ENCODE measurements at places on chromosomes 5 and 9.

DNA sequence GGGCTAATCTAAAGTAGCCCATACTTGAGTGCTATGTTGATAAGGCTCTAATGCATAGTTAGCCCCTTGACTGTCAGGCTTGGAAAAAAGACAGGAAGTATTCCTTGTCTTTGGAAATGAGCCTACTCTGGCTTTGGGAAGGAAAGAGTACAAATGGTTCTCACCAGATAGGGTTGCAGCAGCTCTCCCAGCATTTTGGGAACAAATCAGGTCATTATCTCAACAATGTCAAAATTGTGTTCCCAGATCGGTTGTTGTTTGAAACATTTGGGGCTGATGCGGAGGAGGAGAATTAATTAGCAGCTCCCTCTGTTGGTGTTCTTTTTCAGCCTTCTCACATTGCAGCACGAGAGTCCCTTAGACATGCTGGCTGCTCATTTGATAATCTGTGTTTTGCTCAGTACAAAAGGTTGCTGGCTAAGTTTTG is 294.7 kb upstream of the DMRT1 start:
- DNase-seq = peak; percentile 19

DNA sequence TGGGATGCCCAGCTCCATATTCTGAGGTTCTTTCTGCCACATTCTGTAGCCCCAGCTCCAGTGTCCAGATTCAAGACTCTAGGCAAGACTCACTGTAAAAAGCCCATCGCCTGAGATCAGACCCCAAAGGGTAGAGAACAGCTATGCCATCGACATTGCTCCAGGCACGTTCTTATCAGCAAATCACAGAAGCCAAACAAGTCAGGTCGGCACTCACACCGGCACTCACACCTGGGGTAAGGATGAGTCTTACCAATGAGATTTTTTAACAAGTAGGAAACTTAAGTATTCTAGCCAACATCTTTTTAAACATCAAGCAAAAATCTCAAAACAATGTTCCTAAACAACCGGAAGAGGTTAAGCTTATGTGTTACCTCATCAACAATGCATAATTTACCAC is 2.4 kb downstream of the CDKN2AIPNL start:
- DNase-seq = no peak

- DNase-seq = no peak
Measured at GRCh38 chr5:142246258-142246657, 78.6 kb downstream of the SPRY4 start.

- DNase-seq = no peak
Measured at GRCh38 chr5:6744841-6745705, 31.8 kb downstream of the TENT4A start.

DNA sequence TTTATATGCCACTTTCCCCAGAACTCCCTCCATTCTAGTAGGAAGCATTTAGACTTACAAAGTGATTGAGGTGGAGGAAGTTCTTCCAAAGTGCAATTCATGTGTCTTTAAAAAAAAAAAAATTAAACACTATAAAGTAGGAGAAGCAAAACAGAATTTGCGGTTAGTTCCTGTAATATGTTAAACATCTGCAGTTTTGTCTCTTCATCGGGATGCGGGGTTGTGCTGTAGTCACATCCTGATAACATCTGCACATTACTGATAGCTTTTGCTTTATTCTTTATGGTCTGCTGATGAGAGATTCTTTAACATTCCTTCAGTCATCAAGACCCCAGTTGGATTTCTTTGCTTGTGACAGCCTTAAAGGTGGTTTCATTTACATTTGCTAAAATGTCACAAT is 694.3 kb downstream of the NR2F1-AS1 start:
- no peak for DNase-seq

DNA sequence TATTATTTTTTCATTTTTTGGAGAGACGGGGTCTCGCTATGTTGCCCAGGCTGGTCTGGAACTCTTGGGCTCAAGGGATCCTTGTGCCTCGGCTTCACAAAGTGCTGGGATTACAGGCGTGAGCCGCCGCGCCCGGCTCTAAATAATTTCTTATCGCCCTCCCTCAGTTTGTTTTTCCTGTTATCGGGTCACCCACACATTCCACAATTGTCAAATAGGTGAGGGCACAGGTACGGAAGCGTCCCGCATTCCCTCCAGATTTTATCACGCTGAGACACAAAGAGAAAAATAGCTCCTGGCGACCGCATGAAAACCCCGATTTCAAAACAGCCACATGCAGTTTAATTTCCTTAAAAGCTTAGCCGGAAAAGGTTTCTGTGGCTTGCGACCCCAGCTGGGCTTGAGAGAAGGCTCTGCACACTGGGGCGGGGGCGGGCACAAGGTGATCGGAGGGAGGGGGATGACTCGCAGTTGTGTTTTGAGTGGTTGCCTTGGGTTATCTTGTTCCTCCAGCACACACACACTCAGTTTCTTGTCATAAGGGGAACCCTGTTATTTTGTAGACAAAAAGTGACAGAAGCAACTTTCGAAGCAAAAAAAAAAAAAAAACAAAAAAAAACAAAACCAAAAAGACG is 717 bp upstream of the IQGAP2 start:
- DNase-seq = peak; percentile 100

- peak; percentile 52 for DNase-seq
Measured at GRCh38 chr9:19174127-19174912, 47.0 kb upstream of the PLIN2 start.

DNA sequence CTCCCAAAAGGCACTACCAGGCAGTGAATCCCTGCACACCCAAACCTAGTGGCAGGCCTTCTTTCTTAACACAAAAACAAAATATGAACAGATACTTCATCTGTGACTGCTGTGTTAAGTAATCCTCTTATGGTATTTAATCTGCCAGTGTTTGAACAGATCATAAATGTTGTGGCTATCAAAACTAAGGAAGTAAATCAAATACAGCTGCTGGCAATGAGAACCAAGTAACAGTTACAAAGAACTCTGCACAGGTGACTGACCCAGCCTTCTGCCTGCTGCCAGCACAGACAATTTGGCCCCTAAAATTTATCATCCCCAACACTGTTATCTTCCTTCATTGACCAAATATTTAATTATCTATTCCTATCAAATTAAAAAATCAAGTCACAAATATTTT is 78.0 kb downstream of the GNAQ start:
- DNase-seq = peak; percentile 58

DNA sequence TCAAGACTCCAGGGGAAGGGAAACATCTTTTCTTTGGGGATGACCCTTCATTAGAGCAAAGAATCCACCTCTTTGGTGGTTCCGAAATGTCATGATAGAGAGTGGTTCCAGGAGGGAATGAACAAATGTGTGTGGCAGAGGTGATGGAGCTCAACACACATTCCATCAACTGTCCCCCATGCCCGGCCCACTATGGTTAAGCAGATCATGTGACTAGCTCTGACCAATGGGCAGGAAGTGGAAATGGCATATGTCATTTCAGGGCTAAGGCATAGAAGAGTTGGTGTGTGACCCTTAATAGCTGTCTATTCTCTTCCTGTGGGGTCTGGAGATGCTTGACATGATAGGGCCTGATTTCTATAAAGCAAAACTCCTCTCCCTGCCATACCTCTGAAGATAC is 194.6 kb downstream of the GAS1 start:
- DNase-seq = no peak

GRCh38 chr5:95671826-95672225 is 11.0 kb downstream of the SPATA9 start:
- DNase-seq = no peak

DNA sequence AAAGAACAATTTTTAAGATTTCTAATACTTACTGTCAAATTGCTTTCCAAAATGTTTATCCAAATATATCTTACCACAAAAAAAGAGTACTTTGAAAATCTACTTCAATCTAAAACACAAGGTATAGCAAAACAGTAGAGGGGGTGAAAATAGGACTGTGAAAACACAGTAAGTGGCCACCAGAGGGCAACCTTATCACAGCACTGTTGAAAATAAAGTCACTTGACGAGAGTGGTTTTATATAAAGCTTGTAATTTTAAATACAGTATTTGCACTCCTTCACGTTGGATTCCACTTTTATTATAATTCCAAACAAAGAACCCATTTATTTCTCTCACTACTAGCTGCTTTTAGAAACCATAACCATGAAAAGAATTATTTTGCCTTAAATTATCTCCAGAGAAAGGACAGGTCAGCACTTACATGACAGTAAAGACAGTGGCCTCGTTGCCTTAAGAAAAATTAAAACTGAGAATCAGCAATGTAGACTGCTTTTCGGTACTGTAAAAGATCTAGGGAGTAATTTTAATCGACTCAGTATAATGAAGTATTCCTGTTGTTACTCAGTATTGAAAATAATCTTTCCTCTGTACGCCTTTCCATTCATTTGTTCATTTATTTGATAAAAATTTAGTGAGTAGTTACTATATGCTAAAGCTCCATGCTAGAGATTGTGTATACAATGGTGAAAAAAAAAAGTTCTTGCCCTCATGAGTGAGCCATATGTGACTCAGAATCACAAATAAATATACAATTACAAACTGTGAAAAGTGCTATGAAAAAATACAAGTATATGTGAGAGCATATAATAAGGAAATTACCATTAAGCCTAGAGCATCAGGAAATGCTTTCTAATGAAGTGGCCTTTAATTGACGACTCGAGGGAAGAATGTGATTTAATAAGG is 40.0 kb upstream of the CDK5RAP2 start:
- peak; percentile 88 for DNase-seq

DNA sequence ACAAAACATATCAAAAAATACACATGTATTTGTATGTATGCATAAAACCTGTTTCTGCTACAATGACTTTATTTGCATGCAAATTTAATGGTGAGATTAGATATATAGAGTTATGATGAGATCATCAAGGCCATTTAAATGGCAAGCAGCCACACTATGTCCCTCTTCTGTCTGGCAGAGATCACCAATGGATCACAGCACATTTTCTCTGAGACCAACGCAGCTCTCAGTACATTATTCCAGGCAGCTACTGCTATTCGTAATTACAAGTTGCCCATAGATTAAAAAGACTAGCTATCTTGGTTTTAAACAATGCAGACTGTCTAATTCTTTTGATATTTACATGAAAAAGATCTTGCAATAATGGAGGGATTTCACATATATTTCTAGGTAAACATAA is 629.5 kb downstream of the PDE4D start:
- DNase-seq = no peak

DNA sequence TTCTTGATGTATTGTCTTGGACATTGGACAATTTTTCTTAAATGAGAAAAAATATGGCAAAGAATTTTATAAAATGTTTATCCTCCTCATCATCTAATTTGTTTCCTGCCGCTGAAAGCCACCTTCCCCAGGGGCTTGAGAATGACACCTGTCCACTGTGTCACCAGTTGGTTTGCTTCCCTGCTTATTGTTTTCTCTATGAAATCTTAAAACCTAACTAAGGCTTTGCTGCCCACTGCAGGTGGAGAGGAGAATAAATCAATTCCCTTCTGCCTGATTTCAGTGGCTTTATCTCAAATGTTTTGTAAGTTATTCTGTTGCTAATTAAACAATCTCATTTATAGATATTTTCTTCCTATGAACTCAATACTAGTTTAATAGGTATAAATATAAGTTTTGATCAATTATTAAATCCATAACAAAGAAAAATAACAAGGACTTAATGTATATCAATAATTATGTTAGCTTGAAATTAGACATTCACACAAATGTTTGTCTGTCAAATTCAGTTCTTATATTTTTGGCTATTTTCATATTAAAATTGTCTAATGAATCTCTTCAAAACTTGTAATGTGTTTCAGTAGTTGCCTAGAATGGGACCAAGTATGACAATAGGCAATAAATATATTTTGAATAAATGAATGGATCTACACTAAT is 822.5 kb downstream of the PTPRD start:
- DNase-seq = peak; percentile 68

DNA sequence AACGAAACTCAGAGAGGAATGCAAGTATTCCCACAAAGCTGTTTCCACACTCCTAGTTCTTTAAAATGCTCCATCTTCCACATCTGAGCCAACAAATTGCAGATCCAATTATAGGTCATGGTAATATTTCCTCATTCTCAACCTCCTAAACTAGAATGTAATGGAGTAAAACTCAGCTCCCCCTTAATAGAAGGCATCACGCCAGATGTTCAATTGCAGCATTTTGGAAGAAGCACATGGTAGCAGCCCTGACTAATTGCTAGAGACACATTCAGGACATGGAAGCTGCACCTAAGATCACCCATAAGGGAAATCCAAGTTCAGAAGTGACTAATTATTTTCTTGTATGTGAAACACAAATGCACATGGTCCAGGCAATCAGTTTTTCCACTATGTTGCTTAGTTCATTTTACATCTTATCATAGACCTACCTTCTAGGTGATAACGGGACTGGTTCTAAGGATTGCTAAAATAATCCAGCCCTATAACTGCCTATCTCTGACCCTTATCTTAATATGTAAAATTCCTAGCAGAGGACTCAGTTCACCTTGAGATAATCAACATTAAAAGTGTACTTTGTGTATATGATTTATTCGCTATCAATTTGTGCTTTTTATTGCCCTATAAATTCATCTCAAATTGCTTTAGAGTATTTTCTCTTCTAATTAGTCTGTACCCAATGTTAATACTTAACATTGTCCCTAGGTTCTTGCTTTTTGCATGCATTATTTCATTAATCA is 75.1 kb downstream of the GABRB2 start:
- no peak for DNase-seq

- DNase-seq = no peak
Measured at GRCh38 chr5:82129723-82130285, 148.3 kb downstream of the RPS23 start.

GRCh38 chr5:153598099-153598498 is 107.6 kb downstream of the GRIA1 start:
- no peak for DNase-seq

DNA sequence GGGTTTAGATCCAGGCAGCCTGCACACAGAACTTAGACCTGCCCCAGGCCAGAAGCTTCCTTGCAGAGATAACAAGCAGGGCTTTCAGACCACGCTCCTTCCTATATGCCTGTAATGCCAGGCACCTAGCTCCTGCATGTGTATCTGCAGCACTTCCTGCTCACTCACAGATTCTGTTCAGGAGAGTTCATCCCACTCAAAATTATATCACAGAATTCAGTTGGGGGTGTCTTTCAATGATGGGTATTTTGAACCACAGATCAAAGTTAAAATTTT is 105.8 kb downstream of the SGCD start:
- no peak for DNase-seq

- DNase-seq = no peak
Measured at GRCh38 chr9:110129425-110129824, 78.5 kb downstream of the C9orf152 start.

DNA sequence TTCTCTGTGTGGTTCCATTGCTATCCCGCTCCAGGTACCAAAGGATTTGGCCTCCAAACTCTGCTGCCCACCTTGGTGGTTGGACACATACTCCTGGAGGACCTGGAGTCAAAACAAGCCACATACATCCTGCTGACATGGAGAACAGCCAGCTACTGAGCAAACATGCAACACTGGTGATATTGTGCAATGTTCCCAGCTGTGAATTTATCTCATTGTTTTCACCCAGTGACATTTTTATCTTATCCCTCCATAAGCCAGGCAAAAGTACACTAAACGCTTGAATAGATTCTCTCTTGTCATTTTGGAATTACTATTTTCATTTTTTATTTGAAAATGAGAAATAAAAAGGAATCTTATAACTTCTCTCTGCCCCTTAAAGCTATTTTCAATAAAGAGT is 11.1 kb upstream of the CTSL start:
- DNase-seq = no peak

GRCh38 chr9:114494776-114495569 is 10.3 kb downstream of the WHRN start:
- no peak for DNase-seq

- no peak for DNase-seq
Measured at GRCh38 chr9:127912882-127913281, 4.0 kb downstream of the ST6GALNAC4 start.

GRCh38 chr9:134505032-134505431 is 136.6 kb upstream of the COL5A1 start:
- DNase-seq = no peak

GRCh38 chr5:9699681-9700080 is 69.5 kb upstream of the TAS2R1 start:
- no peak for DNase-seq

Measured in common myeloid progenitor, CD34-positive (primary cell).